ENCODE measurements at places on chromosomes 1 and 21.

GRCh38 chr1:203275656-203276272, 29.6 kb upstream of the BTG2 start:
- DNase-seq = no peak

GRCh38 chr1:231241750-231242149, 738 bp downstream of the GNPAT start:
- DNase-seq = no peak

- no peak for DNase-seq
Measured at GRCh38 chr1:162992945-162993344, 76.2 kb upstream of the RGS4 start.

DNA sequence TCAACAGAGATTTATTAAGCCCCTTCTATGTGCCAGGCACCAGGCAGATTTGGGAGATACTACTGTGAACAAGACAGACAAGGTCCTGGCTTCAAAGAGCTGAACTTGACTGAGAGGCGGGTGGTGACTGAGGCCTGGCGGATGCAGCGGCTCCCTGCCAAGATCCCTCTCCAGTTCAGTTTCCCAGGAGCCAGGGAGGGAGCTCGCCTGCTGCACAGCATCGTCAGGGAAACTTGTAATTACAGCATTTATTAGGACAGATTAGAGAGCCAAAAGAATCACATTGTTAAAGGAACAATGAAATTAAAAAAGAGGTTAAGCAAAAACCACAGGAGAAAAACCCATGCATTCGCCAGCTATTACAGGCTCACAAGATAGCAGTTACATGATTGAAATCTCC, 55.3 kb downstream of the ETS2 start:
- DNase-seq = no peak

DNA sequence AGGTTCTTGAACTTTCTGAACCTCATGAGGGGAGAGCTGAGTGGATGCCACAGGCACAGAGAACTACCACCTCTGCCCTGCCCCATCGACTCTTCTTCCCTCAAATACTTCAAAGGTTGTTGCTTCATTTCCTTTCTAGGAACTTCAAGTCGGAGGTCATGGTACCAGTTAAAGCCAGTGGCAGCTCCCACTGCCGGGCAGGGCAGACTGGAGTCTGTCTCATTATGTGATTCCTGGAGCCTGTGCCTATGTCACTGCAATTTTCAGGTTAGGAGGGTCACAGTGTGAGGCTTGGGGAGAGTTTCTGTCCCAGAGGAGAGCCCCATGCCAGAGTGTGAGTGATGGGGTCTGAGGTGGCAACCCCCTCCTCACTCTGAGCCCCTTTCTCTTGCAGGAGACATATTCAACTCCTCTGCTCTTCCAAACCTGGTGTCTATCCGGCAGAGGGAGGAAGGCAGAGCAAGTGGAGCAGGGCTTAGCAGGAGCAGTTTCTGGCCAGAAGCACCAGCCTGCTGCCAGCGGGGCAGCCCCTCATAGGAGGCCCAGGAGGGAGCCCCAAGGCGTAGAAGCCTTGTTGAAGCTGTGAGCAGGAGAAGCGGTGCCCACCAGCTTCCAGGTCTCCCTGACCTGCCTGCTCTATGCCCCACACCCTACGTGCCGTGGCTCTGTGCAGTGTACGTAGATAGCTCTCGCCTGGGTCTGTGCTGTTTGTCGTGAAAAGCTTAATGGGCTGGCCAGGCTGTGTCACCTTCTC, 29.3 kb downstream of the CAMK1G start:
- DNase-seq = no peak

DNA sequence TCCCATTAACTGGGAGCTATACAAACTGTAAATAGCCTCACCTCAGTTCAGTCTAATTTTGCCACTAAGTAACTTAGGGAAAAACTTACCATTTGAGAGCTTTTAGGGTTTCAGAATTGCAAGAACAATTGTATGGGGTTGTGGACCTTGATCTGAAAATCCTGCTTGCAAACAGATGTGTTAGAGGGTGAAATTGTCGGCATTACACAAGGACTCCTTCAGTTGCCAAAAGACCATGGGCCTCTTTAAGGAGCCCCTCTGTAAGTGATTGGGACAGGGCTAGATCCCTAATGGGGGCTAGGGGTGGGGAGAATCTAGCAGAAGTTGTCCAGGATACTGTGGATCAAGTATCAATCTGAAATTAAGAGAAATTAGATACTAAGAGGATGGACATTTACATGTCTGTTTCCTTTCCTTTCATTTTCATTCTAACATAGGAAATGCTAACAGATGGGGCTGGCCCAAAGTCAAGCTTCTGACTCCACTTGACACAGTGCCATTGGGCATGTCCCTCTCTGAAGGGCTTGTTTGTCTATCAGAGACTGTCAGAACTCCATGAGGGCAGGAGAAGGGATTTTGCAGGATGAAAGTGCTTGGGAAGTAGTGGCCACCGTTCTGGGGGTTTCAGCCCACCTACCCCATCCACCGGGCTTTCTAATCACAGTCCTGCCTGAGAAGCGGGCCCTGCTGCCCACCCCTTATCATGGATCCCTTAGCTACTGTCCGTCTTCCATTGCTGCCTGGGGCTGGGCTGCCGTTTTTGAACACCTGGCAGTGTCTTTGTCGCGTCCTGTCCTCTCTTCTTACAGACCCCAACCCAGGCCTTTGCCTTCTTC, 54.7 kb downstream of the STUM start:
- no peak for DNase-seq

All from HFFc6 (cell line).